ENCODE measurements at places on chromosomes 11 and 22.

DNA sequence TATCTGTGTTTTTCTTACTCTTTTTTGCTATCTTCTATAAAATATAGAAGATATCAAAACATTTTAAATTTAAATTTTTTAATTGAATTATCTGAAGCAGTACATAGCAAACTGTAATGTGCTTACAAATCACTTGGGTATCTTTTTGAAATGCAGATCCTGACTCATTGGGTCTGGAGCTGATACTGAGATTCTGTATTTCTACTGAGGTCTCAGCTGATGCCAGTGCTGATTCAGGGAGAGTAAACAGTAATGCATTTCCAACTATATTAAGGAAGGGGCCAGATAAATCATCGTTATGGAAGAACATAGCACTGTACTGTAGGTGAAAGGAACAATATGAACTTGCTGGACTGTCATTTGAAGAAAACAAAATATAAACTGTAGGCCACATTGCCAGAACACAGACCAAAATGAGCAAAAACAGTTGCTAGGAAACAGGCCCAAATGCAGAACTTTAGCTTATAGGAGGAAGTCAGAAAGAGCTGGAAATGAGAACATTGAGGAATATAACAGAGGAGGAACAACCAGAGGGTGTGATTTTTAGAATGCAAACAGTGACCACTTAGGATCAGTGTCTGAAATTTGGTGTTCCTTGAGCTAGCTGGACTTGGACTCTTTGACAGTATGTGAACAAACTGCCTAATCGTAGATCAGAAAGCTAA, 3.3 kb downstream of the ARL14EP start:
- DNase-seq, result no peak

- no peak for DNase-seq
Measured at GRCh38 chr11:78022397-78023396, at the start of gene KCTD14. Gene KCTD14, minus strand, starts transcription at chr11:78023276. Its CDS starts 27 bp downstream, at chr11:78023249.

- no peak for DNase-seq
Measured at GRCh38 chr11:4178813-4179662, 84.4 kb downstream of the RRM1 start.

DNA sequence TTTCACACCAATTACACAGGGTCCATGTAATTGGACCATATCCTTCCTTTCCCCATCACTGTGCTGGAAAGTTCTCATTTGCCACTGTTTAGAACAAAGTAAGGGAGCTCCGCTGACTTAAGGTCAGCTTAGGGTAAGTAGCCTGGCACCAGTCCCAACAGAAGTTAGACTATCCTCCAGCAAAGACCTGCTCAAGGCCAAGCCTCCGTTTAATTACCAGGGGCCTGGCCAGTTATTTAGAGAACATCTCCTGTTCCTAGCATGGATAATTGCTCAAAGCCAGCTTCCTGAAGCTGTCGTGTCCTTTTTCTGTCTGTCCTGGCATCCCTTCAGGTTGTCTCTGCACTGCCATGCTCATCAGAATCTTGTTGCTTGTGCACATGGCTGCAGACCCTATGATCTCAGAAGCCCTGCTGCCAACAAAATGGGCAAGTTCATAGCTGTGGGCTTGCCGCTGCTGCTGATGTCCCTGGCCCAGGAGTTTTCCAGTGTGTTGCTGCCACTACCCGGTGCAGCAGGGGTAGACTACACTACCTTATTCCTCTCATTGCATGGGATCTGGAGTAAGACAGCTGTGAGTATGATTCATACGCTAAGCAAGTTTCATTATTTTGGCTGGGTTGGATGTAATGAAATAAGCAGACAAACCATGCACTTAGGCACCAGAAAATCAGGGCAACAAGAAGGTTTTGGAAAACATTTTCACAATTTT, 8.1 kb downstream of the OR8A1 start:
- DNase-seq, result no peak

DNA sequence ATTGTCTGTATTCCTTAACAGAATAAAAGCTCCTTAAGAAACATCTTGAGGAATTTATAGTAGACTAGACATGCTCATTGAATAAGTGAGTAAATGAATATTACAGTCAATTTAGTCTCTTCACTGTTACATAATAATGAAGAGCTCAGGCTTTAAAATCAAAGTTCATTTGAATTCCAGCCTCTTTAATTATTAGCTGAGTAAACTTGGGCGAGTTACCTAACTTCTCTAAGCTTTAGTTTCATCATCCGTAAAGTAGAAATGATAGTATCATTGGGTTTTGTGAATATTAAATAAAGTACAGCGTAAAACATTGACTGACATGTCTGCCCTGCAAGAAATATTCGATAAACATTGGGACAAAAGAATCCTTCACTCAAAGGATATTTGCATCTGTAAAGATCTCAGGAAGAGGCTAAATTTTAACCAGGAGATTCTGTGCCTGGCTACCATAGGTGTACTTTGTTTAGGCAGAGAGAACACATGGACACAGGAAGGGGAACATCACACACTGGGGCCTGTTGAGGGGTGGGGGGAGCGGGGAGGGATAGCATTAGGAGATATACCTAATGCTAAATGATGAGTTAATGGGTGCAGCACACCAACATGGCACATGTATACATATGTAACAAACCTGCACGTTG, 15.2 kb upstream of the BBOX1 start:
- no peak for DNase-seq

DNA sequence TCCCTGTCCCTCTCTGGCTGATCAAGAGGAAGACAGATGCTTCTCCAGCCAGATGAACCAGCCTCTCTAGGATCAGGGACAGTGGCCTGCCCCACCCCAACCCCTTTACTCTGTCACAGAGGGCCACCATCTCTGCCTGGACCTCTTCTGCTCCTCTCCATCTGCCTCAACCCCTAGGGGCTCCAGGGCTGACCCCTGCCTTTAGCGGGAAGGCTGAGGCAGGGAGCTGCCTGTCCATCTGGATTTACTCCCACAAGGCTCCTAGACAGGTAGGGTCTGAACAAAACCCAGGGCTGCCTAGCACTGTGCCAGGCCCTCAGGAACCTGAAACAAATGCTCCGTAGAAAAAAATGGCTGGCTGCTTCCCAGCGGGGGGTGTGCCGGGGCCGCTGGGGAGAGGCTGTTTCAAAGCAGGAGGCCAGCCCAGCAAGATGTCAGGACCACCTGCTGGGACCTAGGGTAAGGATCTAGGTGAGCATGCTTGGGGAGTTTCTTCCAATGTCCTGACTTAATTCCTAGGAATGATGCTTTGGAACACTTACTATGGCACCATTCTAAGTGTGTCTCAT, 3.2 kb downstream of the CHST1 start:
- DNase-seq, result no peak

DNA sequence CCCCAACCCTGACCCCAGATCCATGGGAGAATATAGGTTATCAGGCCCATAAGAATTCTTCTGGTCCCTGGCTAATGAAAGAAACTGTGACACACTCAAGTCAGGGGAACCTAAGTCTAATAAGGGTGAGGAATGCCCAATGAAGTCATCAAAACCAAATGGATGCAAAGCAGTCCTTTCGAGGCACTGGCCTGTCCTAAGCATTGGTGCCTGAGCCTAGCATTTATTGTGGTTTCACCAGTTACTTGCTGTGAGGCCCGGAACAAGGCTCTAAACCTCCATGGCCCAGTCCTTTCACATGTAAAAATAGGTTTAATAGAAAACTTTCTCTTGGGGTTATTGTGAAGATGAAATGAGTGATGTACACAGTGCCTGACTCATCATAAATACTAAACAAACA, 712.6 kb downstream of the DLG2 start:
- no peak for DNase-seq
